Naive thymus-derived CD8-positive, alpha-beta T cell (primary cell): ENCODE measurements at places on chromosomes 1 and 21. TPM values are rescaled to one million over a fixed set of nuclear protein-coding genes. Genes with fewer than 3 reads are reported as not detected.

The ADORA1 gene
- total RNA-seq = not detected

The HAO2 gene
- total RNA-seq = not detected

The CRYBG2 gene
- total RNA-seq = 0.74 TPM

The ATP1A4 gene
- not detected for total RNA-seq

- peaks cover 7% of the 10 kb centered on the region for H3K4me1 ChIP-seq
- no peak overlapping the region for H3K27ac ChIP-seq
- H3K36me3 ChIP-seq = no peaks in the 10 kb centered on the region
- DNase-seq = no peak
These were observed 170.4 kb upstream of the SYT6 start for GRCh38 chr1:114323959-114324661.

DNA sequence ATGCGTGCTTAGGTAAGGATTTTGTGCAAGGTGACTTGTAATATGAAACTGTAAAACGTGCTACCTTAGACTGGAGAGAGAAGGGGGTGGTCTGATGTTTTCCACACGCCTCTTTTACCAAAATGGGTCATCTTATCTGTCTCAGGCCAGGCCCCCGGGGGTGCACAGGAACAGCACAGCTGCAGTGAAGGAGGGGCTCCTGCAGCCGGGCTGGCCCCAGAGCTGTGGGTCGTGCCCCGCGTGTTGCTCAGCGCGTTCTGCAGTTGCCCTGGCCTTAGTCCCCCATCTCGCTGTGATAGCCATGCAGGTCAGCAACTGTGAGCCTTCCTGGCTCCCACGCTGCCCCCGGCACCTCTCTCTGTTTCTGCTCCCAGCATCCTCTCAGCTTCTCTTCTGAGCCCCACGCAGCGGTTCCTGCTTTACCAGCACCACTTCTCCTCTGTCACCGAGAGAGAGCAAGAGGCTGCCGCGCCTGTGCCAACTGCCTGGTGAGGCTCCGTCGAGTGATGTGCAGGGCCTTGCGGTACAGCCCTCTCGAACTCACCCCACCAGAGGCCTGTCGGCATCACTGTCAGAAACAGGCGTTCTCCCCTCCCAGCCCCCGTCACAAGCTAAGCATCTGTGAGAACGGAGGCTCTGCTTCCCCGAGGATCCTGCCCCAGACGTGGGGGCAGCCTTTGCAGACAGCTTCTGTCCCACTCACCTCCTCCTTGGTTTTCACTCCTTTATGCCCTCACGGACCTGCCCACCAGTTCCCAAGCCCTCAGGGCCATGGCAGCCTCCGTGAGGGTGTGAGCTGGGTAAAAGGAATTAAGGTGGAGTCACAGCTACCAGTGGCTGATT is 73.3 kb downstream of the ADARB1 start:
- H3K36me3 ChIP-seq = peaks cover 4% of the 10 kb centered on the region
- H3K4me1 ChIP-seq = peaks cover 17% of the 10 kb centered on the region

DNA sequence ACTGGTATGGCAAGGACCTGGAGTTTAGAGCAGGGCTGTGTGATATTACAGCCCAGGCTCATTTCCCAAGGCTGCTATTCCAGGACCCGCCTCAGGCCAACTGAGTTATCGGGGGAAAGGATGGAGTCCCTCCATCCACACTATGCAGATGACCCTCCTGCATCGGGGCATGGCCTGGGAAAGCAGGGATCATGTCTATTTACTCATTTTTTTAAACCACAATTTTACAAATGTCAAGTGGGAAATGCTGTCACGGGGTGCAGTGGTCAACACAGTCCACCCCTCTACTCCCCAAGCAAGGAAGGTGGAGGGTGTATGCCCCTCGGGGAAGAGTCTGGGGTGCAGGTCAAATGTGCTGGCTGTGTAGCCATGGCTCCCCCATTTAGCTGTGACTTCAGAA is 6.1 kb upstream of the CLEC20A start:
- H3K27ac ChIP-seq = no peak overlapping the region
- H3K36me3 ChIP-seq = no peaks in the 10 kb centered on the region
- H3K27me3 ChIP-seq = no peaks in the 10 kb centered on the region
- H3K4me1 ChIP-seq = no peaks in the 10 kb centered on the region
- no peak overlapping the region for H3K4me3 ChIP-seq

- H3K36me3 ChIP-seq = no peaks in the 10 kb centered on the region
- H3K27ac ChIP-seq = peak overlapping the region; percentile 25
- no peaks in the 10 kb centered on the region for H3K27me3 ChIP-seq
These were observed 7.8 kb downstream of the HSPA6 start for GRCh38 chr1:161531986-161532643.
